ENCODE measurements at places on chromosomes 6 and 20.

DNA sequence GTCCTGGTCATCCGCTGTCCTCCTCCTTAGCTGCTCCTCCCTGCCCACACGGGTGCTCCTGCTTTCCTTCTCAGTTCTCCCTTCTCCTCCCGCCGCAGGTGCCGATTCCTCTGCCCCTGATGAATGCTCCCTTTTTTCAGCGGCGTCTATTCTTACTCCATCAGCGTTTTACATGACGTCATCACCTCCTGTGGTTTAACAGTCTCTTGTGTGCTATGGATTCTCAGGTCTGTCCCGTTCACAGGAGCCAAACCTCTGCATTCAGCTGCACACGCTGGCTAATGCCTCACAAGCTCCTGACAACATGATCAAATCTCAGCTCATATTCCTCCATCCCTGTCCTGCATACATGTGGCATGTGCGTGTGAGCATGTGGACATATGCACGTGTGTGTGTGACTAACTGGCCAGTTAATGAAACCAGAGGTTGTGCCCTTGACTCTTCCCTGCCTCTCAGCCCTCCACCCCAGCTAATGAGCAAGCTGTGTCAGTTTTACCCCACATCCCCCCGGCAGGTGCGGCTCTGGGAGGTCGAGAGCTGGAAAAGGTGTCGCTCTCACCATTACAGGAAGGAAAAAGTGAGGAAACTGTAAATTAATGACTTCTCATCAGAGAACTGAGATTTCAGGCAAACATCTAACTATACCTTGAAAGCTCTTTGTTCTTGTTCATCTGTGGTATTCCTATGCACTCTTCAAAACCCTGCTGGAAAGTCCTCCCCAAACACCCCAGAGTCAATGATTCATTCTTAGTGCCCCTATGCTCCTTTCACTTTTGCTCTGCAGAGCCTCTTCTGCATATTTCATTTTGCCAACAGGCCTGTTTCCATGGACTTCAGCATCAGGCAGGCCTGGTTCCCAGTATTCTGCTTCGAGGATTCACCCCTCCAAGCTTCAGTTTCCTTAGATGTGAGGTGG is 163.1 kb downstream of the TTLL2 start:
- H3K36me3 ChIP-seq, result no peaks in the 10 kb centered on the region
- peaks cover 31% of the 10 kb centered on the region for H3K27me3 ChIP-seq
- no peaks in the 10 kb centered on the region for H3K4me1 ChIP-seq
- no peak overlapping the region for H3K4me3 ChIP-seq
- no peak overlapping the region for H3K27ac ChIP-seq
- DNase-seq, result no peak

DNA sequence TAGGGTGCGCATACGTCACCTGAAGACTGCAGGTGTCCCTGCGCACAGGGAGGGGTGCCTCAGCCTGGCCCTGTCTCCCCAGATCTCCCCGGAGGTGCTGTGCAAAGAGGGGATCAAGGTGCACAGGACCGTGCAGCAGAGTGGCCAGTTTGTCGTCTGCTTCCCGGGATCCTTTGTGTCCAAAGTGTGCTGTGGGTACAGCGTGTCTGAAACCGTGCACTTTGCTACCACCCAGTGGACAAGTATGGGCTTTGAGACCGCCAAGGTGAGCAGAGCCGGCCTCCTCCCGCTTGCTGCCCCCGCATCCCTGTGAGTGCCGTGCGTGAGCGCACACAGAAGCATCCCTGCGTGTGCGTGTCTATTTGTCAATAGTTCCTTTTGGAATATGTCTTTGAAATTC is 150.7 kb downstream of the DTNBP1 start:
- DNase-seq, result no peak
- H3K36me3 ChIP-seq, result peaks cover 2% of the 10 kb centered on the region
- no peak overlapping the region for H3K4me3 ChIP-seq
- no peaks in the 10 kb centered on the region for H3K4me1 ChIP-seq

- peaks cover 57% of the 10 kb centered on the region for H3K4me1 ChIP-seq
- no peak for DNase-seq
- no peaks in the 10 kb centered on the region for H3K27me3 ChIP-seq
- peak within 1 kb of the TSS; percentile 15 for H3K4me3 ChIP-seq
- peak within 1 kb of the TSS; percentile 83 for H3K27ac ChIP-seq
Observed at GRCh38 chr6:158649289-158650143, at the start of gene SYTL3. TSS of gene SYTL3 (plus strand) at chr6:158650054. CDS start at chr6:158663269, 13,215 bp downstream.

DNA sequence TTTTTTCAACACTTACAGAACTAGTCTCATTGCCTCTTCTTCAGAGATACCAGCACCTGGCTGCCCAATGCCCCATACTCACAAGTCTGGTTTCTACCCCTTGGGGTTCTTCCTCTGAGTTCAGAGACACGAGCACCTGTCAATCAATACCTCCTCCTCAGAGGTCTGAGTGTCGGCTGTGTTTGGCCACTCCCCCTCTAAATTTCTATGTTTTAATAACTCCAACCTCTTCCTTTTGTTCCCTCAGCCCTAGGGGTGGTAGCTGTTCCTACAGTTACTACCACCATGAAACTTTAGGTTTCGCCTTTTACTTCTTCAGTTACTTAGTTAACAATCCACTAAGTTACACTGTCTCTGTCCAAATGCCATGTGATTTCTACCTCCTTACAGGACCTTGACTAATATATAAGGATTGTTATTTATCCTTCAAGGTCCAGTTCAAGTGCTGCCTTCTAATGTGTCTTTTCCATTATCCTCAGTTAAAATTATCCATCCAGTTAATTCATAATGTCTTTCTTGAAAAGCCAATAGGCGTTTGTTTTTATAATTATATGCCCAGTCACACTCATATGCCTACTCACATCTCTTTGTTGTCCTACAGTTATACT is 14.6 kb upstream of the PHF20 start:
- H3K4me1 ChIP-seq, result 0 out of 2 replicates have a peak, but pooled peaks cover 2% of the 10 kb centered on the region
- H3K4me3 ChIP-seq, result no peak overlapping the region
- DNase-seq, result no peak

DNA sequence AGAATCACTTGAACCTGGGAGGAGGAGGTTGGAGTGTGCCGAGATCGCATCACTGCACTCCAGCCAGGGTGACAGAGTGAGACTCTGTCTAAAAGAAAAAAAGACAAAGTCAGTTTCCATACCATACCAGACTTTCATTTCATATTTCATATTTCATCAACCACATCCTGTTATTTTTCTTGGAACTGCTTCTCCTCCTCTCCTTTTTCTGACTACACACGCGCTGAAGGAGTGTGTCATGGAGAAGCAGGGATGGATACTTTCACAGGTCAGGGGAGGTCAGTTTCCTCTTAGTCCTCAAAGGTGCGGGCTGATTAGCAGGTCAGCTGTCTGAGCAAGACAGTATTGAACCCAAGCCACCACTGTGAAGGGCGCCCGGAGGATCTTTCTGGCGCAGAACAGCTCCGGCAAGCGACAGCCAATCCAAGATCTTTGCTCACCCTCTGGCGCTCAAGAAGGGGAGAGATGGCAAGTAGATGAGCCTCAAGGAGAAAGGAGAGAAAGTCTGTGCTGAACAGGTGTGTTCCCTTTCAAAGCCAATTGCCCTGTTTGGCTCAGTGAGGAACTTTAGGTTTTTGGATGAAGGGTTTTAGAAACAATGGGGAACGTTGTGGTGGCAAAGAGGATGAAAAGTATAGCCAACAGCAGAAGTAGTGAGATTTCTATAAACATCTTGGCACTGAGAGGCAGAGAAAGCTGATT is 18.9 kb upstream of the SYNJ2 start:
- no peak for DNase-seq
- H3K27me3 ChIP-seq, result no peaks in the 10 kb centered on the region
- no peak overlapping the region for H3K27ac ChIP-seq
- H3K4me3 ChIP-seq, result no peak overlapping the region
- H3K36me3 ChIP-seq, result no peaks in the 10 kb centered on the region

- no peaks in the 10 kb centered on the region for H3K27me3 ChIP-seq
- no peak for DNase-seq
- no peak overlapping the region for H3K4me3 ChIP-seq
Observed at GRCh38 chr6:138891255-138891986, 95.5 kb downstream of the ECT2L start.

Data from HCT116 (cell line).